ENCODE measurements at places on chromosomes 5 and 9.

- DNase-seq = no peak
Measured at GRCh38 chr5:138595180-138595795, 20.1 kb upstream of the HSPA9 start.

- no peak for DNase-seq
Measured at GRCh38 chr5:72005671-72006070, 101.6 kb upstream of the MAP1B start.

DNA sequence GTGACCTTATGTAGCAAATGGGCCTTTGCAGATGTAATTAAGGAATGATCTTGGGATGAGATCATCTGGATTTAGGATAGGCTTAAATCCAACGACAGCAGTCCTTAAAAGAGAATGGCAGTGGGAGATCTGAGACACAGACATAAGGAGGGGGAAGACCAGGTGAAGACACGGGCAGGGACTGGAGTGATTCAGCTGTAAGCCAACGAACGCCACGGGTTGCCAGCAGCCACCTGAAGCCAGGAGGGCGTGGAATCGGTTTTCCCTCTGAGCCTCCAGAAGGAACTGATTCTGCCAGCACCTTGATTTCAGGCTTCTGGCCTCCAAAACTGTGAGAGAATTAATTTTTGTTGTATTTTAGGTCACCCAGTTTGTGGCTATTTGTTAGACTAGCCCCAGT is 218.6 kb upstream of the ANKRD55 start:
- DNase-seq = no peak

DNA sequence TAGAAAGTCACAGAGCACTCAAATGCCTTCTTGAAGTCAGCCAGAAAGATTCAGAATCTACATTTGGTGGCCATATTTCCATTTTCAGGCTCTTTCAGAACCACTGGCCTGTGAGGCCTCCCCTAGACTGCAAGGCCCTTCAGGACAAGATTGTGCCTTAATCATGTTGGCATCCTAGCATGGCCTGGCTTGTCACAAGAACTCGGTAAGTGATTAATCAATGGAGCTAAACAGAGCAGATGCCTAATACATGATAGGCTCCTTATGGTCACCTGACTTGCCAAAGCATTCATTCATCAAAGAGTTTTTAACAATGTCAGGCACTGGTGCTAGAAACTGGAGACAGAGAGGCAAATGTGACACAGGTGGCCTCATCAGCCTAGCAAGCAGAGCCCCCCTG is 70.3 kb downstream of the PGM5 start:
- no peak for DNase-seq

- DNase-seq = no peak
Measured at GRCh38 chr9:34498553-34498952, 24.2 kb downstream of the ENHO start.

GRCh38 chr9:129712634-129713401 is 40.0 kb downstream of the PTGES start:
- DNase-seq = no peak

DNA sequence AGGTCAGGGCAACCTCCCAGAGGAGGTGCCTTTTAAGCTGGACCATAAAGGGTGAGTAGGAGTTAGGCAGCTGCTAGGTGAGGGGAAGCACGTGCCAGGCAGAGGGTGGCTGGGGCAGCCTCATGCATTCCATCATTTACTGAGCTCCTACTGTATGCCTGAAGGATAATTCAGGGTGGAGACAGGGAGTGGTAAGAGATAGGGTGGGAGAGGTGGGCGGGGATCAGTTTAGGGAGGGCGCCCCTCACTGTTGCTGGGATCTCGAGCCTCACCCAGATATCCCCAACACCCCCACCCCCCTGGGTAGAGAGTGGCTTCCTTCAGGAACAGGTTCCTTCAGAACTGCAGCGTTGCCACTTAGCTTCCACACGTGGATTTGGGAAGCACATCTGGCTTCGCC is 74.5 kb upstream of the ASS1 start:
- DNase-seq = no peak

All from NK-92 treated with Interleukin-12 subunit alpha and Interleukin-12 subunit beta, amount 100 ng/mL, for 24 hours (cell line).